ENCODE measurements at places on chromosomes 7 and 10.

DNA sequence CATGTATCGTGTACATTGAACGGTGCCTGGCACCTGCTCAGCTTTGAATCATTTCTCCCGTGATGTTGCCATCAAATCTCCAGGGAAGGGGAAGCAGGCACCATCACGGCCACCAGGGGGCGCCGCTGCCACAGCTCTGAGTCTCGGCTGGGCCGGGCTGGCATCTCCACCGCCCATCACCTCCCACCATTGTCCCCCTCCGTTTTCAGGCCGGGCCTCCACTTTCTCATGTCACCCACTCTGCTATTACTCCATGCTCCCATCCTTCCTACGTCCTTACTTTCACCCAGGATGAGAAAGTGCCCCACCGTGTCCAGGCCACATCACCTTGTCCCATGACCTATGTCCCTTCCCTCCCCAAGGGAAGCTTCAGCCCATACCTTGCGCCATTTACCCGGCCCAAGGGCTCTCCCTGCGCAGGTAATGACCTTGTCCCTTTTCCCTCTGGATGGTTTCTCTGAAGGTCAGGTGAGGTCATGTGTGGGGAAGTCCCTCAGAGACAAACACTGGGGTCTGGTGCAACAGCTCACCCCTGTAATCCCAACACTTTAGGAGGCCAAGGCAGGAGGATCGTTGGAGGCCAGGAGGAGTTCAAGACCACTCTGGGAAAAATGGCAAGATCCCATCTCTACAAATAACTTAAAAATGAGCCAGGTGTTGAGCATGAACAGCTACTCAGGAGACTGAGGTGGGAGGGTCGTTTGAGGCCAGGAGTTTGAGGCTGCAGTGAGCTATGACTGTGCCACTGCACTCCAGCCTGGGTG, 31.8 kb upstream of the OCM2 start:
- no peak for DNase-seq

GRCh38 chr7:25852211-25852938, 299.6 kb upstream of the NFE2L3 start:
- no peak for DNase-seq

DNA sequence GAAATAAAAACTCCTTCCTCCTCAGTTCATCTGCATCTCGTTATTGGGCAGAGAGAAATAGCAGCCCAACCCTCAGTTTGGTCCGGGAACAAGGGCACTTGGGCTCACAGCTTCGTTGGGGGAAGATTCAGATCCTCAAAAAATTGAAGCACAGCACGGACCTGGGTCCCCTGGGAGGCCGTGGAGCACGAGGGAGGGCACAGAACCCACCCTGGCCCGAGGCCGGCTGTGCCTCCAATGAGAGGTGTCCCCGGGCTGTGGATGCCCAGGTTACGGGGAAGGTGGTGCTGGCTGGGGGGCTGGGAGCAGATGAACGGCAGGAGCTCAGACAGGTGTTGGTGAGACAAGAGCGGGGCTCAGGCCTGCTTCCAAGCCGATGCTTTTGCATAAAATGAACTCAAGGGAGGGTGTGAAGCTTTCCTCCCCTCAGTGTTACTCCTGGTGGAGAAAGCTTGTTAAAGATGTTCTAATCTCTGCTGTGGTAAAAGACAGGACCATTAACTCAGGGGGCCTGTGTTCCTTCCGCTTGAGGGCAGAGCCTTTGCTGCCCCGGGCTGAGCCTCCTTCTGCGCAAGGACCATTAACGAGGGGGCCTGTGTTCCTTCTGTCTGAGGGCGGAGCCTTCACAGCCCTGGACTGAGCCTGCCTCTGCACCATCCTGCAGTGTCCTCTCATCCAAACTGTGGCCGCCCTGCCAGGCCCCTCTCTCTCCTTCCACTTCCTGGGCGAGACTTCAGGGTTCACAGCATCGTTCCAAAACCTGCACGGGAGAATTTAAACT, 302.2 kb downstream of the ADARB2 start:
- DNase-seq = no peak

DNA sequence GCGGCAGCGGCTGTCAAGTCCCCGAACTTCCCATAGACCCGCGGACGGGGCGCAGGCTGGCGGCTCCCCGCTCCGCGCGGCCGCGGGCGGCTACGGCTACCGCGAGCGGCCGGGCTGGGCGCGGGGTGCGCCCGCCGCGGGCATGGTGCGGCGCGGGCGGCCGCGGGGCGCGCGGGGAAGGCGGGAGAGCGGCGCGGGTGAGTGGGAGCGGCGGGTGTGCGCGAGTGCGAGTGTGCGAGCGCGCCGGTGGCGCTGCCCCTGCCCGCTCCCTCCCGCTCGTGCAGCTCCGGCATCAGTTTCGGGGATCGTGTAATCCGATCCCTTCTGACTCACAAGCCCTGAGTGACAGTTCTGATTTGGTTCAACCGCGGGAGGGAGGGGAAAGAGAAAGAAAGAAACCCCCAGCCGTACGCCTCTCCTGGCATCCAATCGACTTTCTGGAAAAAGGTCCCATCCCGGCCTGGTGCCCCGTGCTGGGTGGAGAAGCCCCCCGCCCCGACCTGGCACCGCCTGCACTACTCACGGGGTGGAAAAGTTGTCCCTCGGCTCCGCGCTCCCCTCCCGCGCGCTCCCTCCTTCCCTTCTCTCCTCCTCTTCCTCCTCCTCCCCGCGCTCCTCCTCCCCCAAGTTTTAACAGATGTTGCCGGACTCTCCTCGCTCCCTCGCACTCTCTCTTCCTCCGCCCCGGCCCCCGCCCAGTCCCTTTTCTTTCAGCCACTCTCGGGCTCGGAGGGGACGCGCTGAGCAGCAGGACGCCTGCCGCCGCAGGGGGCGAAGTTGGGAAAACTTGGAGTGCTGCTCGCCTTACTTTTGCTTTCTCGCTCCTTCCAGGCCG, at the start of gene GLI3:
Gene GLI3, minus strand, starts transcription at position 234 of the 835 bp plus-strand sequence. CDS start 13,956 bp downstream, outside the sequence.
- DNase-seq = no peak

- no peak for DNase-seq
These were observed 31.5 kb downstream of the EGFR start for GRCh38 chr7:55050281-55050680.

DNA sequence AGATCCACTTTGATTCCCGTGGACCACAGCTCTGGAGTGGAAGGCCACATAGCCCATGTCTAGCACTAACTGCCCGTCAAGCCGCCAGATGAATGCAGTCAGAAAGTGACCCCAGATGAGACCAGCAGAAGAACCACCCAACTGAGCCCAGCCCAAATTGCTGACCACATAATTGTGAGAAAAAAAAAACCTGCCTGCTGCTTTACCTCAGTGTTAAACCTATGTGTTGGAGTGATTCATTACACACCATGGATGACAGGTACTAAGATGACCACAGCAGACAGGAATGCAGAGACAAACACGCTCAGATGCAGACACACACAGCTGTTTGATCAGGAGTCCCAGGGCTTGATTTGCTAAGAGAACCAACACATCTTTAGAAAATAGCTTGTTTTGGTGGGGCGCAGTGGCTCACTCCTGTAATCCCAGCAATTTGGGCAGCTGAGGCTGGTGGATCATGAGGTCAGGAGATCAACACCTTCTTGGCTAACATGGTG, 168.1 kb upstream of the PPP2R2D start:
- DNase-seq = no peak

DNA sequence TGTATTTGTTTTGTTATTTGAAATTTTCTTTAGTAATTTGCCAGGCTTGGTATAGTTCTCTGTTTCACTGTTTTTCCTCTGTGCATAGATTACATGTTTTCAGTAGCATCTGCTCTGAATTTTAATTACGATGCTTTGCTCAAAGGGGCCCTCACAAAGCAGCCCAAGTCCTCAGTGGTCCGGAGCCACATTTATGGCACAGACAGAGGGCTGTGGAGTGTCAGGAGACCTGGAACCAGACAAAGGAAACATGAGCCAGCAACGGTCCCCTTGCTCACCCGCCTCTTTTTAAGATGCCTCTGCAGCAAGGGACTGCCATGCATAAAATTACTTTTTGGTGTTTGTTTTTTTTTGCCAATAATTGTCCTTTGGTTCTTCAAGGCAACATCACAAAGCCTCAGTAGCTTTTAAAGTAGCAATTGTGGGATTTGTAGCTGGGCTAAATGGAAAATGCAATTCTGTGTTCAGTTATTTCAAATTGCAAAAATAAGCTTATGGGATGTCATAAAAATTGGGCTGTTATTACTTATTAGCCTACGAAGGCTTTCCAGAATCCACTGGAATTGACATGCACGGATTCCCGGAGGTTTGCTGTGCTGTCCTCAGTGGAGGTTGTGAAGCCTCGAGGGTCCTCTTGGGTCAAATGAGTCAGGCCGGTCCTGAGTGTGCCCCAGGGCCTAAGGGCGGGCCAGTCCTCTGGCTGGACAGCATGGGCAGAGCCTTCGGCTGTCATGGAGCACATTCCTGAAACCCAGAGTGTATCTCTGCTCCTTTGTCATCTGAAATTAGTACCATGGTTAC, 422.8 kb downstream of the GLRX3 start:
- no peak for DNase-seq

DNA sequence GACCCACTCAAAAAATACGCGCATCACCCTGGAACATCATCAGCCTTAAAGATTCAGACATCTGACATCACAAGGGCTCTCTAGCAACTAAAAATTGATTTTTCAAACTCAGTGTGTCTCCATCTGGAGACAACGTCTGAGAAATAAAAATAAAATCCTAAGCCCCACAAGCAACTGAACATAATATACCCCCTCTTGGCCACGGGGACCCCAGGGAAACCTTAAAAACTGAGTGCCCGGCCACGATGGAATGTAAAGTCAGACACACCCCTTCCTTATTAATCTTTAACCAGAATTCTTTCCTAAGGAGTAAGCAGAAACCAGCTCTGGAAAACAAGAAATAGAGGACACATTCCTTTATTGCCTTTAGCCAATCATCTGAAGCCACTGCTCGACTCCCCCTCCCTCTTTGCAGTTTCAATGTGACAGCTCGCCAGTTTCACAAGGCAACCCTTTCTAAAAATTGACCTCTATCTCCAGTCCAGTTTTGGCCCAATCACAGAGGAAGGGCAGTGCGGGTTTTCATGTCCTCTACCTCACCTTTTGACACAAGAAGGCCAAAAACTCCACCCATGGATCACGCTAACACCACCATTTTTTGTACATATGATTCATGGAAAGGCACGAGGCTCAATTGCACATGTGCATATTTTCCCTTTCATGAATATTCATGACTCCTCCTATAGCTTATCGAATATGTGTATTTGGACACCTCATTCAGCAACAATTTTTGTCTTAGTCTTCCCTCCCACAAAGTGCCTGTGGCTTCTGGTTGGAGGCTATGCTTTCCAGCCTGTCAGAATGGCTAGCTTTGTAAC, 24.2 kb downstream of the IFIT3 start:
- DNase-seq = no peak

- no peak for DNase-seq
These were observed 1214.1 kb downstream of the SORCS1 start for GRCh38 chr10:105950410-105950809.

DNA sequence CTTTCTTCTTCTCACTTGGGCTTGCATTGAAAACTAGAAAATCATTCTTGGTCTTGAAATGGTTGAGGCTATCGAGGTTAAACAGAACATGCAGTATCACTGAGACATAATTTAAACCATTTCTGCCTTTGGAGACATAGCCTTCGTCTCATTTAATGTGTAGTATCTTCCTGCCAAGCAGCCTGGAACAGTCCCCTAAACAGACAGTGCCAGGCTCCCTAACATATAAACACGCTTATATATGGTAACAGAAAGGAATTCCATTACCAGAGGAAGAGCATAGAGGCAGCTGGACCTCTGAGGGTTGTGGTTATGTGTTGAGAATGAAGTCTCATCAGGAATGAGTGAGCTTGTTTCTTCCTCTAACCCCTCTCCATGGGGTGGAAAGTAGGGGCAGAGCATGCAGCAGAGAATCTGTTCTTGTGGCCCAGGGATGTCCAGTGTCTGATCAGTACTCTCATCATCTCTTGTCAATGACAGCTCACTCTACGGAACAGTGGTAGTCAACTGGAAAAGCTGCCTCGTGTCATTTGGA, 11.2 kb downstream of the CACNB2 start:
- no peak for DNase-seq

DNA sequence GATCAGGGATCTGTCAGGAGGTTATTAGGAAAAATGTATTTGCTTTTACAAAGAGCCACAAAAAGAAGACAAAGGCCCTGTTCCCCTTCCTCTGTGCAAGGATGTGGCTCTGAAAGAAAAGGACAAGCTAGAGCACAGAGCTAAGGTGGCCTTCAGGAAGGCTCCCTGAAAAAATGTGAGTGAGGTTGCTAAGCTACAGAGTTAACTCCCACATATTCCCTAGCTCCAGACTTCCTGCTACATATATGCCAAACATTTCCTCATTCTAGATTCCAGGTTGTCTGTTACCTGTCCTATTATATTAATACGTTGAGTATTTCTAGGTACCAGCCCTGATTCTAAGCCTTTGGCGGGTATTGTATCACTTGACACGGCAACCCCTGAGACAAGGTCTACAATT, 369.0 kb downstream of the PARD3 start:
- no peak for DNase-seq

- DNase-seq = no peak
These were observed 60.4 kb downstream of the ARL4A start for GRCh38 chr7:12747687-12748306.

GRCh38 chr7:129556607-129557133, 54.3 kb downstream of the SMKR1 start:
- DNase-seq = no peak

DNA sequence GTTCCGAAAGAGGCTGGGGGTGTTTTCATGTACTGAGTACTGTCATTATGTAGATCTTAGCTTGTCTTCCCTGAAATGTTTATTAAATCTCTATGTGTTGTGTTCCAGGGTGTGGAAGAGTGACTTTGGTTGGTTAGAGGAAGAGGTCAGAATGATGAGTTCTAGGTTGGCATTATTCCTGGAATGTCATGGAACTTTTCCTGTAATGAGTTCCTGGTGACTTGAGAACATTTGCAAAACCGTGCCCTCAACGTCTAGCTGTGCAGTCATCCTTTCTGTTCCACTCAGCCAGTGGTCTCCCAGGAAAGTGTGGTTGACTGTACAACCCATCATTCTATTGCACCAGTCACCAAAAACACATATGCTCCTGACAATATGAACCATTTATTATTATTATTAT, 129.6 kb downstream of the BICC1 start:
- DNase-seq = no peak

DNA sequence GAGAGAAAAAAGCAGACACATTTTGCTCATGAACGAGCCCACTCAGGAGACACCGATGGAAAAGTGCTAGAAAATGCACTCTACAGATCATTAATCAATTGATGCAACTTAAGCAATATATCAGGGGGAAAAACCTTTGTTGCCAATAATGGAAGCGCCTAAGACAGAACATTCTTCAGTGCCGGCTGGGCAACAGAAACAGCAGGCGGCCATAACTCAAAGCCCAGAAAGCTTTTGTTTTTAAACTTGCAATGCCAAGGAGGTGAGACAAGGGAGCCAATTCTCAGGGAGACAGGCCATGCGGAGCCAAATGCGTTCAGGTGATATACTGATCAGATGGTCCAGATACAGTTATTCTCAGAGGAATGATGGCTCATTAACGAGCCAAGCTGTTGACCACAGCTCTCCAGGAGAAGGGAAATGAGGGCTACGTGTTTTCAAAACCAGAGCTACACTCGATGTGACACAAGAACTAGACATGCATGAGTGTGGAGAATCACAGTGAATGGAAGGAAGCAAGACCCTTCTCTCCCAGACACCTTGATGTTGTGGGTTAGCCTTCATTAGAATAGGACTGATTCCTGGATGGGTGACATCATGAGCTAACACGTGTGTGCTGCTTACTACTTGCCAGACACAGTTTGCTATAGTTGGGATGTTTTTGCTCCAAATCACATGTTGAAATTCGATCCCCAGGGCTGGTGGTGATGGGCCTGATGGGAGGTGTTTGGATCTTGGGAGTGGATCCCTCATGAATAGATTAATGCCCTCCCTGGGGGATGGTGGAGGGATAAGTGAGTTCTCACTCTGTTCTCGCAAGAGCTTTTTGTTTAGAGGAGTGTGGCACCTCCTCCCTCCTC, 79.1 kb upstream of the KCNMA1 start:
- no peak for DNase-seq

- no peak for DNase-seq
These were observed 60.8 kb upstream of the MEOX2 start for GRCh38 chr7:15747301-15747700.
